NCI-H1048 (cell line): ENCODE measurements at places on chromosomes 5 and 9.

GRCh38 chr5:94395468-94395867, 222.9 kb downstream of the KIAA0825 start:
- no peak for DNase-seq

GRCh38 chr9:88777498-88778312, 213.6 kb upstream of the S1PR3 start:
- DNase-seq = no peak

GRCh38 chr9:129490583-129491486, 130.1 kb downstream of the C9orf50 start:
- no peak for DNase-seq

DNA sequence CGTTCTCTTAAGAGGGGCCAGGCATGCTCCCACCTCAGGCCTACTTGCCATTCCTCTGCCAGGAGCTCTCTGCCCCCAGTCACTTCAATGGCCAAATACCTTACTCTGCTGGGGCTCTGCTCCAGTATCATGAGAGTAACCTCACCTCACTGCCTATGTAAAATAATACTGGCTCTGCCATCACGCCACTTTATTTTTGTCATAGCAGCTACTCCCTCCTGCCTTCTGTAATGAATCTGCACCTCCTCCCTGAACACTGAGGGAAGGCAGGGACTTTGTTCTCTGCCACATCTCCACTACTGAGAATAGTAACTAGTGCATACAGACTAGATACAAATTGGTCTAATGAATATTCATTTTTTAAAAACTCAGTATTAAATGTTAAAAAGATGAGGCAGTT, 33.8 kb downstream of the MACROH2A1 start:
- no peak for DNase-seq

DNA sequence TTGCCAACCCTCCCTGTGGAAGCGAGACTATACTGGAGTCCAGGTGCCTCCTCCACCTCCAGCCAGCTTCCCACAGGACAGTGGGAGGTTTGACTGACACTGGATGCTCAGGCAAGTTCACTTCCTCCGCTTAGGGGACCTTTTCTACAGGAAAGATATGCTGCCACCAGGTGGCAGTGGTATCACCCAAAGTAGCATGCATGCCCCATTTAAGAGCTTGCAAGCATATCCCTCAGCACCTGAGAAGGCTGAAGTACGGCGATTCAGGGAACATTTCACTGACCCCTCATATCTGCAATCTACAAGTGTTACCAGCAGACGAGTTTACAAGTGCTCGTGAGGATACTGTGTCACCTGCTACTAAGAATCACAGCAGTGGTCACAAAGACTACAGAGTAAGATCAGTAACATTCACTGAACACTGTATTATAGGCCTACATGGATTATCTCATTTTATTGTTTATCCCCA, 75.5 kb downstream of the KLHL3 start:
- DNase-seq = peak; percentile 26

- no peak for DNase-seq
Observed at GRCh38 chr9:86368871-86369521, 14.8 kb upstream of the TUT7 start.
